ENCODE measurements at places on chromosomes 5 and 9.
A peak's percentile ranks its signal among the peaks of the same experiment; 100 is the strongest.

- no peak overlapping the region for H3K27ac ChIP-seq
- peaks cover 22% of the 10 kb centered on the region for H3K27me3 ChIP-seq
- no peak overlapping the region for H3K4me3 ChIP-seq
- H3K36me3 ChIP-seq = no peaks in the 10 kb centered on the region
- DNase-seq = no peak
- peaks cover 10% of the 10 kb centered on the region for H3K4me1 ChIP-seq
Observed at GRCh38 chr9:107636571-107637381, 147.2 kb upstream of the KLF4 start.

- H3K4me1 ChIP-seq = no peaks in the 10 kb centered on the region
- no peak overlapping the region for H3K27ac ChIP-seq
- no peaks in the 10 kb centered on the region for H3K27me3 ChIP-seq
Observed at GRCh38 chr5:145946112-145946861, 9.9 kb downstream of the SH3RF2 start.

- no peak for DNase-seq
- no peak overlapping the region for H3K27ac ChIP-seq
- H3K27me3 ChIP-seq = peaks cover 11% of the 10 kb centered on the region
- no peaks in the 10 kb centered on the region for H3K4me1 ChIP-seq
- H3K36me3 ChIP-seq = no peaks in the 10 kb centered on the region
Observed at GRCh38 chr5:159786901-159787691, 129.2 kb upstream of the ADRA1B start.

DNA sequence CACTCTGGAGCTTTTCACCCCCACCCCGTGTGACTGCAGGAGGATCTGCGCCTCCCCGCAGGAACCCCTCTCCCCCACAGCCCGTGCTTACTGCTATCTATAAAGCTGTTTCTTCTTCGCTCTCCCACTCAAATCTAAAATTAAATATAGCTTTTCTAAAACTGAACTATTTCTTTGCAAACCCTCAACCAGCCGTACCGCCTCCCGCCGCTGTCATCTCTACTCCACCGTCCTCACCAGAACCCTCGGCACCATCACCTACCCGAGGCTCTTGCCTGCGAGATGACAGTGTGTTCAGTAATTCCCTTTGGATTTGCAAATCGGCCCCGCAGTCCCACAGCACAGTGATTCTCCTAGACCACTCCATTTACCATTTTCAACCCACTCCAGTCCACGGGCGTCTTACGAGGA, 13.6 kb downstream of the LPCAT1 start:
- DNase-seq = peak; percentile 2
- H3K4me3 ChIP-seq = no peak overlapping the region
- peak overlapping the region; percentile 89 for H3K27ac ChIP-seq
- peaks cover 9% of the 10 kb centered on the region for H3K36me3 ChIP-seq
- H3K4me1 ChIP-seq = peaks cover 93% of the 10 kb centered on the region
- peaks cover 36% of the 10 kb centered on the region for H3K27me3 ChIP-seq

- peaks cover 6% of the 10 kb centered on the region for H3K4me1 ChIP-seq
- no peak overlapping the region for H3K27ac ChIP-seq
- no peaks in the 10 kb centered on the region for H3K36me3 ChIP-seq
- H3K27me3 ChIP-seq = no peaks in the 10 kb centered on the region
Observed at GRCh38 chr9:4964540-4964939, 20.5 kb upstream of the JAK2 start.

DNA sequence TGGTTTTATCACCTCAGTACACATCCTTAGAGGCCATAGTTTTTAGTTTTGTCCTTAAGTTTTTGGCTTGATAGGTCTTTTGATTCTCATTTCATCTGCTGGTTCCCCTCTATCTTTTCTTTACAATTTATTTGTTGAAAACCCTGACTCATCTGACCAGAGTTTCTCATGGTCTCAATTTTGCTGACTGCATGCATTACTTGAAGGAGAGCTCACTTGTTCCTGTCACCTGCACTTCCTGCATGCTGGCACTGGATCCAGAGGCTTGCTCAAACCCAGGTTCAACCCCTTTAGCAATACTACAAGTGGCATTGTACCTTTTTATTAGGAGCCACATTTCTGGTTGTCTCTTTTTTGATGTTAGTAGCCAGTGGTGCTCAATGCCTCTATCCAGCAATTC, 26.7 kb downstream of the FBXO10 start:
- H3K27ac ChIP-seq = no peak overlapping the region
- peaks cover 5% of the 10 kb centered on the region for H3K36me3 ChIP-seq
- H3K4me3 ChIP-seq = no peak overlapping the region
- no peaks in the 10 kb centered on the region for H3K4me1 ChIP-seq
- no peaks in the 10 kb centered on the region for H3K27me3 ChIP-seq
- no peak for DNase-seq

GRCh38 chr9:132998831-132999635, 20.5 kb downstream of the GFI1B start:
- no peaks in the 10 kb centered on the region for H3K36me3 ChIP-seq
- peaks cover 5% of the 10 kb centered on the region for H3K27me3 ChIP-seq
- peaks cover 13% of the 10 kb centered on the region for H3K4me1 ChIP-seq
- H3K27ac ChIP-seq = no peak overlapping the region
- no peak for DNase-seq

- no peaks in the 10 kb centered on the region for H3K27me3 ChIP-seq
- peaks cover 50% of the 10 kb centered on the region for H3K36me3 ChIP-seq
- peak; percentile 33 for DNase-seq
- H3K27ac ChIP-seq = peak overlapping the region; percentile 89
- H3K4me3 ChIP-seq = peak overlapping the region; percentile 42
Observed at GRCh38 chr9:130107955-130108354, 54.2 kb downstream of the GPR107 start.

GRCh38 chr5:15615859-15616258, 115.9 kb downstream of the FBXL7 start:
- no peaks in the 10 kb centered on the region for H3K36me3 ChIP-seq
- no peak overlapping the region for H3K4me3 ChIP-seq
- H3K4me1 ChIP-seq = no peaks in the 10 kb centered on the region

- no peaks in the 10 kb centered on the region for H3K36me3 ChIP-seq
- DNase-seq = no peak
- H3K27me3 ChIP-seq = peaks cover 7% of the 10 kb centered on the region
- peak overlapping the region; percentile 99 for H3K4me3 ChIP-seq
- peaks cover 48% of the 10 kb centered on the region for H3K4me1 ChIP-seq
Observed at GRCh38 chr9:128505414-128505765, 871 bp downstream of the GLE1 start.

GRCh38 chr5:1487079-1487764, 36.5 kb downstream of the LPCAT1 start:
- DNase-seq = no peak
- H3K36me3 ChIP-seq = peaks cover 4% of the 10 kb centered on the region
- H3K27ac ChIP-seq = peak overlapping the region; percentile 73
- H3K4me1 ChIP-seq = peaks cover 62% of the 10 kb centered on the region
- H3K4me3 ChIP-seq = no peak overlapping the region

GRCh38 chr5:177317959-177318377, 6.3 kb upstream of the MXD3 start:
- peak overlapping the region; percentile 9 for H3K27ac ChIP-seq
- H3K27me3 ChIP-seq = peaks cover 2% of the 10 kb centered on the region
- peaks cover 10% of the 10 kb centered on the region for H3K36me3 ChIP-seq
- DNase-seq = peak; percentile 74

DNA sequence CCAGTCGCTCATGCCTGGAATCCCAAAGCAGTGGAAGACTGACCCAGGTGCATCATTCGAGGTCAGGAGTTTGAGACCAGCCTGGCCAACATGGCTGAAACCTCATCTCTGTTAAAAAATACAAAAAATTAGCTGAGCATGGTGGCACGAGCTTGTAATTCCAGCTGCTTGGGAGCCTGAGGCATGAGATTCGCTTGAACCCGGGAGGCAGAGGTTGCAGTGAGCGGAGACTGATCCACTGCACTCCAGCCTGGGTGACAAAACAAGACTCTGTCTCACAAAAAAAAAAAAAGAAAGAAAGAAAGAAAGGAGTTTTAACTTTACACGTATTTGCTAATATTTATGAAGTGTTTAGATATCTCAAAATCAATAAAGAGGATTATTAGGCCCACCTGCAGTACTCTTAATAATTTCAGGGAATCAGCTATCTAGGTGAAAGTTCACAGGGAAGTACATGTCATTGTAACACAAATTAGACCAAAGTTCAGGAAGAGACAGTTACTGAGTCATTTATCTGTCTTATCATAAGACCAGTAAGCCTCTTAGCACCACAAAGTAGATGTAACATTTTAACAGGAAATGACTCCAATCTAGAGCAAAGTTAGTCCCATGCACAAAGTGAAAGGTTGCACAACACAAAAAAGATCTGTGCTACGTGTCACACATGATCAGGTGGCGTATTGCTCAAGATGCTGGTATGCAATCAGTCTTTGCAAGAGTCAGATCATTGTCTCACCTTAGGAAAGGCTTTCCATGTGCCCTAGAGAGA, 34.1 kb upstream of the PLIN2 start:
- no peaks in the 10 kb centered on the region for H3K36me3 ChIP-seq
- peaks cover 7% of the 10 kb centered on the region for H3K27me3 ChIP-seq
- peaks cover 19% of the 10 kb centered on the region for H3K4me1 ChIP-seq
- DNase-seq = peak; percentile 80
- peak overlapping the region; percentile 80 for H3K4me3 ChIP-seq

- H3K4me3 ChIP-seq = no peak overlapping the region
- H3K4me1 ChIP-seq = no peaks in the 10 kb centered on the region
- no peaks in the 10 kb centered on the region for H3K36me3 ChIP-seq
- H3K27me3 ChIP-seq = peaks cover 3% of the 10 kb centered on the region
Observed at GRCh38 chr5:134020188-134020587, 15.4 kb upstream of the VDAC1 start.

DNA sequence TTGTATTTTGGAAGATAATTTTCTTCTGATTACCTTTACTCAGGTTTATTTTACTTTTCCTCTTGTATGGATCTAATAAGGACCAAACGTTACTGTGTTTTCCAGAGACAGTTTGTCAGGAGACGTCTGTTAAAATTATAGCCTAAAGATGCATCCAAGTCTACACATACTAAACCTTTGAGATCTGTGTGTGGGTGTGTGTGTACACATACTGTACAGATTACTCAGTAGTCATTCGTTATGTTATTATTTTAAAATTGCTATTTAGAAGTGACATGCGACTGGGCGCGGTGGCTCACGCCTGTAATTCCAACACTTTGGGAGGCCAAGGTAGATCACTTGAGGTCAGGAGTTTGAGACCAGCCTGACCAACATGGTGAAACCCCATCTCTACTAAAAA, 51.6 kb upstream of the CNTLN start:
- no peaks in the 10 kb centered on the region for H3K4me1 ChIP-seq
- DNase-seq = no peak
- H3K4me3 ChIP-seq = no peak overlapping the region
- H3K27ac ChIP-seq = no peak overlapping the region
- no peaks in the 10 kb centered on the region for H3K36me3 ChIP-seq
- peaks cover 2% of the 10 kb centered on the region for H3K27me3 ChIP-seq

DNA sequence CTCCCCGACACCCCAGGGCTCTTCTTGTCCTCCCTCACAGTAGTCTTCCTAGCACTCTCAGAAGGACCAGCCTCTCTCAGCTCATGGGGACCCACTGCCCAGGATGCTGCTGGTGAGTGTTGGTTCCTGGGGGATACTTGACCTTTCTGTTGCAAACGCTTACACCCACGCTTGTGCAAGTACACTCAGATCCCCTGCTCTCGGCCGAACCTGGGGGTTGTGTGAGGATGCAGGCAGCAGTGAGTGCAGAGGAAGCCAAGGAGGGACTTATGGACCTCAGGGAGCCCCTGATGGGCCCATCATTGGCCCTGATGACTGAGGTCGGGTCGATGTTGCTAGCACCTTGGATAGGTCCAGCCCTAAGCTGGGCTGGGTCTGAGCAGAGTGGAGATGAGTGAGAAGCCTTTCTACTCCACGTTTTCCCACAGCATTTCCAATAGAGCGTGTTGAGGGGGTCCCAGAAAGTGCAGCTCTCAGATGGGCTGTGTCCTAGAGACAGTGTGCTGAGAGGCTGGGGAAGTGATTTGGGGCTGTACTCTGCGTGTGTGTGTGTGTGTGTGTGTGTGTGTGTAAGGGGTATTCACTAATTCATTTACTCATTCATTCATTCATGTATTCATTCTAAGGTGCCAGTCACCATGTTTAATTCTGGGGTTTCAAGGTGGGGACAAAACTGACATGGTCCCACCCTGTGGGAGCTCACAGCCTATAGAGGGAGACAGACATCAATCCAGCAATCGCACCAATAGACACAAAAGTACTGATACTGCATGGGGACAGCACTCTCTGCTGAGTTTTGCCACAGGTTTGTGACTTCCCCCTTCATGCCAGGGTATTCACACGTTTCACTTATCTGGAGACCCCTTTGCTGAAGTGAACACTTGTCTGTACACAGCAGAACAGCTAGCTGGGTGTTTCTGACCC, 25.2 kb upstream of the PITX1 start:
- no peak for DNase-seq
- no peaks in the 10 kb centered on the region for H3K4me1 ChIP-seq
- peaks cover 2% of the 10 kb centered on the region for H3K27me3 ChIP-seq
- no peak overlapping the region for H3K4me3 ChIP-seq

DNA sequence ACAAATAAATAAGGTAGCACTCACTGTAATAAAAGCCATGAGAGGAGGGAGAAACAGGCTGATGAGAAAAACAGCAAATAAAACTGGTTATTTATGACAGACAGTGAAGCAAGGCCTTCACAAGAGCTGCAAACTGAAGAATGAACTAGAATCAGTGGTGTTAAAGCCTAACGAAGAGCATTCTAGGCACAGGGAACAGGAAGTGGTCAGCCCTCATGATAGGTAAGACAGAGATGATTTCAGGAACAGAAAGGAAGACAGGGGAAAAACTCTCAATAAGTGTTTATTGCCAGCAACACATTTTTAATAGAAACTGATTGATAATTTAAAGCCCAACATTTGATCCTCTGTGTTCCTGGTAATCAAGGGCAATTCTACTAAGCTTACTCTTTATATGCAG, 124.5 kb downstream of the EDIL3 start:
- H3K4me1 ChIP-seq = no peaks in the 10 kb centered on the region
- no peak overlapping the region for H3K4me3 ChIP-seq
- peaks cover 2% of the 10 kb centered on the region for H3K27me3 ChIP-seq
- H3K36me3 ChIP-seq = no peaks in the 10 kb centered on the region

All from immature natural killer cell (primary cell).